ENCODE measurements at places on chromosomes 7 and 10.

DNA sequence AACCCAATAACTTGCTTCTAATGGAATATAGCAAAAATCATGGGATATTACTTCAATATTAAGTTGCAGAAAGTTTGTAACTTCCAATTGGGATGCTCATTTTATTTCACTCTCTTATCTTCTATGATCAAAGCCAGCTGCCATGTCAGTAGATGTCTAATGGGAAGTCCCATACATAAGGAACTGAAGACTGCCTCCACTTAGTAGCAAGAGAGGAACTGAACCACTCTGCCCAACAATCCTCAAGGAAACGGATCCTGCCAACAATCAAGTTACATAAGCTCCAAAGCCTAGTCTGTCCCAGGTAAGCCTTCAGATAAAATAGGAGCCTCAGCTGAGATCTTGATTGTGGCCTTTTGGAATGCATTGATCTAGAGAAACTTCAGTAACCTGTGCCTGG, 431.5 kb upstream of the PCDH15 start:
- DNase-seq, result no peak

DNA sequence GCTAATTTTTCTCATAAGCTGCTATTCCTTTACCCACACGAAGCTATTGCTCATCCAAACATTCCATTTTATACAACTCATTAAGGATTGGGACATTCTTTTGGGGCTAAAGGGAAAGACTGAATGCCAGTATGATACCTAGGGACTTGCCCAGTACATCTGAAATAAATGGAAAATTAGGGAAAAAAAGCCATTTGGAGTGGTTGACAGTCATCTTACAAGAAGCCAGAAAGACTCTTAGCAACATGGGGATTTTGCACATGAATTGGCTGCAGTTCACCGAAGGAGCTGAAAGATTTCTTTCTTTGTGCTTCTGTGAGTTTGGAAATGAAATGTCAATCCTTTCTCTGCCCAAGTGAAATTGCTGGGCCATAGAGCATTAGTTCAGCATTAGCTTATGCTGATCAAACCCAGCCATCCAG, 43.3 kb upstream of the MTURN start:
- DNase-seq, result no peak

DNA sequence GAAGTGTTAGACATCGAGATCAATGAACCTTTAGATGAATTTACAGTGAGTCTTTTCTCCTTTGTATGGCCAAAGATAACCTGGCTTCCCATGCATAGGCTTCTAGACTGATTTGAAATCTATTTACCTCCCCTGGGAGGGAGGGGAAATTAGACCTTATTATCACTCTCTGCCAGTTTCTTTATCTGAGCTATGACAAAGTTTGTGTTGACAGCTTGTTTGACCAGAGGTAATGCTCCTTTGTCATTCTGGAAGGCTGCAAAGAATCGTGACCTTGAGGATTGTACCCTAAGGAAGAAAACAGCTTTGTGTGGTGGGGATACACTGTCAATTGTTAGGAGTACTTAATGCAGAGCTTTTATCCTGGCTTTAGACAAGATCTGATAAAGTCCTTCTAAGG, 36.4 kb downstream of the RBM33 start:
- no peak for DNase-seq

- DNase-seq, result no peak
Measured at GRCh38 chr10:98916526-98917125, 319.0 kb downstream of the HPSE2 start.

- DNase-seq, result no peak
Measured at GRCh38 chr7:121153995-121154394, 165.5 kb downstream of the CPED1 start.

DNA sequence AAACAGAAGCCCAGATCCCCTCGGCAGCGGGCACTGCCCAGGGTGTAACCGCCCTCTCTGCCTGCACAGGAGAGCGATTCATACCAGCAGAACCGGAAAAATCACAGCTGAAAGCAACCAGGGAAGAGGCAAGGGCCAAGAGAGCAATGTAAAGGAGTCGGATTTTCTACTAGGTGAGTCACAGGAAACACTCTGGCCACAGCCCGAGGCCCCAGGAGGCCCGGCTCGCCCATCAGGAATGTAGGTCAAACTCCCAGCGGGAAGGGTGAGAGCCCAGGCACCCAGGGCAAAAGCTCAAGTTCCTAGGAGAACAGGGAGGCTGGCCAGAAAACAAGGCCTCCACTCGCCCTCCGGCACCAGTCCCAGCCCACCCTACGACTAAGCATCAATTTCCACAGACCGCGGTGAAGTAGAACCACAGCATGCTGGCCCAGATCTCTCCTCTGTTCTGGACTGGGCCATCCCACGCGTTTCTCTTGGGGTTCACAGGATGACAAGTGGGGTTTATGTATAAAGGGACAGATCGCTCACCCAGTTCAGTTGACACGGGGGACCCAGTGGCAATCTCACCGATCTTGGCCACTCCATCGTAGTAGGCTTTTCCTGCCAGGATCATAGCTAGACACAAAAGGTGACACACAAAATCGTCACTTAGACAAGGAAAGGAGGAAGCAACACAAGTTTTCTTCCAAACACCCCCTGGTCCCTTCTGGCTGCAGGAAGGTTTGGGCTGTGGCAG, 46.2 kb downstream of the BAIAP2L1 start:
- no peak for DNase-seq

DNA sequence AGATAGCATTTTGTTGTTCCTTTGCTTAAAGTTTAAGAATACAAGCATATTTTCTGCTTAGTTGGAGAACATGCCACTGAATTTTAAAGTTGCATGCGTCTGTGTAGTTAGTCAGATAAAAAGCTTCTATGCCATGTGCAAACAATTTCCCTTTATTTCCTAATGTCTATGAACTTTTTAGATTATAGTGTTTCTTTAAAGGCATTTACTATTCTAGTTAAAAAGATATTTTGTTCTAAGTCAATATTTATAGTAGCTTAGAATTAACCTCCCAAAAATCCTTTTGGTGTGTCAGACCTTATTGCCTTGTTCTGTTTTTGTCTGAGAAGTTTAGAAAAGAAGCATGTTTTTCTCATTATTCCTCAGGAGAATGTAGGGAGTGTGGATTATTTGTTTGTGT, 99.0 kb upstream of the GATA3 start:
- no peak for DNase-seq

GRCh38 chr7:121945480-121946236, 72.7 kb downstream of the PTPRZ1 start:
- no peak for DNase-seq

DNA sequence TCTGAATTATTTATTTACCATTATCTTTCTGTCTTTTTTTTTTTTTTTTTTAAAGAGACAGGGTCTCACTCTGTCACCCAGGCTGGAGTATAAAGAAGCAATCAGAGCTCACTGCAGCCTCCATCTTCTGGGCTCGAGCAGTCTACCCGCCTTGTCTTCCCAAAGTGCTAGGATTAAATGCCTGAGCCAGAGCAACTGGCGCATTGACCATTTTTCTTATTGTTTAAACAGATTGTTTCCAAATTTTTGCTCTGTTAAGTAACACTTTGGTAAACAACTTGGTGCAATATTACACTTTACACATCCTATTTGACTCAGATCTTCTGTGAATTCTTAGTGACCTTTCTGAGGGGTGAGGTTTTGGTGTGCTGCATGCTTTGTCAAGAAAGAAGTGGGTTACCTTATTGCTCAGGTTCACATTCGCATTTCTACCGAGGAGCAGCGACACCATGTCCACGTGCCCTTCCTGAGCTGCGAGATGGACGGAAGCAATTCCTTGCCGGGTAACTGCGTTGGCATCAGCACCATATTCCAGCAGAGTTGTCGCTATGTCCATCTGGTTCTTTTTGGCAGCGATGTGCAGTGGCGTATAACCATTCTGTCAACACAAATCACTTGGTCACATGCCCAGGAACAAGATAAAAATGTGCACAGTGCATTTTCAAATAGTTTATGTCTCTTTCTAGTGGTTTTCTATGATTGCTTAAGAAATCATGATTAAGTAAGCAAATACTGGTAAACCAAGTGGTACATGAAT, 203.2 kb downstream of the ANK3 start:
- DNase-seq, result no peak

DNA sequence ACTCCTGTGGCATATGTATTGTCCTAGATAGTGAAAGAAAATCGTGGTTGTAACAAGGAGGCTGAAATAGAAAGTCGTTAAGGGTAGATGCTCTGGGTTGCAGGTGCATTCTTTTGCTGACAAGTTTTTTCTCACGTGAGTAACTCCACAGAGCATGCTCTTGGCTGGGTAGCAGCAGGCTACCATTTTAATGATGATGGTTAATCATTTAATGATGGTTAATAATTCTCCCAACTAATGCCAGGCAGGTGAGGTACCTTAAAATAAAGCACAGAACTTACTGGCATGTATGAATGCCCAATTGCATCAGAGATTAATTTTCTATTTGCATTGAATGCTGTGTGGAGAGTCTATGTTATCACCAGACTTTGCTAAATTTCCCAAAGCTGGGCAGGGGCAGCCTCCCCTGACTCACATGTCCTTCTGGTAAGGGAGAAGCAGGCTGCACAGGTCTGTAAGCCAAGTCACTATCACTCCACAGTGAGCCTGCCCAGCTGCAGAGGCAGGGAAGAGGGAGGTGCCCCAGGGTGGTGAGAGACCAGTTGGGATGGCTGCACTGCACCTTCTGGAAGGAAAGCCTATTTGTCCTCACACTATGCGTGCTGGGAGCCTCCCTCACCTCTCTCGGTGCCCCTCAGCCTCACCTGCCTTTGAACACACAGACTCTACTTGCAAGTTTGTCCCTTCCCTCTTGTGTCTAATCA, 287.0 kb upstream of the IGFBP3 start:
- no peak for DNase-seq

DNA sequence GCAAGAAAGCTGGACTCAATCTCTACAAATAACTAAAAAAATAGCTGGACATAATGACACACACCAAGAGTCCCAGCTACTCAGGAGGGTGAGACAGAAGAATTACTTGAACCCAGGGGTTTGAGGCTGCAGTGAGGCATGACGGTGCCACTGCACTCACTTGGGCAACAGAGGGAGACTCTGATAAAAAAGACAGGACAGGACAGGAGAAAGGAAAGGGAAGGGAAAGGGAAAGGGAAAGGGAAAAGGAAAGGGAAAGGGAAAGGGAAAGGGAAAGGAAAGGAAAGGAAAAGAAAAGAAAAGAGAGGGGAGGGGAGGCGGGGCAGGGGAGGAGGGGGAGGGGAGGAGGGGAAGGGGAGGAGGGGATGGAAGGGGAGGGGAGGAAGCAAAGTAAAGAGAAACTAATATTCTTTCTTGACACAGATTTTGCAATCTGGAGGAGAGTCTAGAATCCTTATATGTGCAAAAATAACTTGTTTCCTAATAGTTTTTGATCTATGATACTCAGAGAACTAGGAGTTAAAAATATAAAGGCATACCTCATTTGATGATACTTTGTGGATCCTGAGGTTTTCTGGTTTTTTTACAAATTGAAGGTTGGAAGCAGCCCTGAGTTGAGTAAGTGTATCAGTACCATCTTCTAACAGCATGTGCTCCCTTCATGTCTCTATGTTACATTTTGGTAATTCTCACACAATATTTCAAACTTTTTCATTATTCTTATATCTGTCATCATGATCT, 8.0 kb downstream of the SAR1A start:
- DNase-seq, result no peak

- no peak for DNase-seq
Measured at GRCh38 chr10:117259279-117259678, 18.4 kb downstream of the SLC18A2 start.

DNA sequence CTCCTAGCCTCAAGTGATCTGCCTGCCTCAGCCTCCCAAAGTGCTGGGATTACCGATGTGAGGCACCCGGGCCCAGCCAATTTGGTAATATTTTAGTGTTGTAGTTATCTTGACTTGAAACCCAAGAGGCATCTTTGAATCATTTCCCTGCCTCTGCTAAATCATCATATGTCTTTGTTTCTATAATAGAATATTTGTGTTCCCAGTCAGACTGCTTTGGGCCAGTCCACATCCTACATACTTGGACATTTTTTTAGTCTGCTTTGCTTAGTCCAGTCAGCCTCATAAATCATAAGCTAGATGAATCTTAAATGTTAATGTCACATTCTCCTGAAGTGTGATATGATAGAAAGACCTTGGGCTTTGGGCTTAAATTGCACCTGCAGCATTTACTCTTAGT, 5.9 kb downstream of the STAM start:
- no peak for DNase-seq

GRCh38 chr10:44466236-44466635, 81.3 kb upstream of the CXCL12 start:
- no peak for DNase-seq

DNA sequence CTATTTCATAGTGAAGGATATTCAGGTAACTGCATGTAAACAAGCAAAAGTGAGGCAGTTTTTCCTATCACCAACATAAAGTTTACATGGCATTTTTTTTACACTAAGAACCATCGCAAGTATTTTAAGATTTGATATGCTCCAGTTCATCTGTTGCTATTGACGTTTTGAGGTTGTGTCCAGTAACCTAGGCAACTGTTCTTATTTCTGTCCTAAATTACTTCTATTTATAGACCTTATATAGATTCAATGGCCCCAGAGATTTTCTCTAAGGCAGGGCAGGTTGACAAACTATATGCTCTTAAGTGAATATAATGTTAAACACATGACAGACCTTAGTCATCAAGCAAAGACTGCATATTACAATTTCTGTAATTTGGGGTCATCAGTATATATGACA, 830.2 kb upstream of the LRRTM3 start:
- DNase-seq, result no peak

- DNase-seq, result no peak
Measured at GRCh38 chr10:114356751-114357514, 47.4 kb downstream of the AFAP1L2 start.

GRCh38 chr7:4084271-4084670, 597.8 kb upstream of the FOXK1 start:
- no peak for DNase-seq

DNA sequence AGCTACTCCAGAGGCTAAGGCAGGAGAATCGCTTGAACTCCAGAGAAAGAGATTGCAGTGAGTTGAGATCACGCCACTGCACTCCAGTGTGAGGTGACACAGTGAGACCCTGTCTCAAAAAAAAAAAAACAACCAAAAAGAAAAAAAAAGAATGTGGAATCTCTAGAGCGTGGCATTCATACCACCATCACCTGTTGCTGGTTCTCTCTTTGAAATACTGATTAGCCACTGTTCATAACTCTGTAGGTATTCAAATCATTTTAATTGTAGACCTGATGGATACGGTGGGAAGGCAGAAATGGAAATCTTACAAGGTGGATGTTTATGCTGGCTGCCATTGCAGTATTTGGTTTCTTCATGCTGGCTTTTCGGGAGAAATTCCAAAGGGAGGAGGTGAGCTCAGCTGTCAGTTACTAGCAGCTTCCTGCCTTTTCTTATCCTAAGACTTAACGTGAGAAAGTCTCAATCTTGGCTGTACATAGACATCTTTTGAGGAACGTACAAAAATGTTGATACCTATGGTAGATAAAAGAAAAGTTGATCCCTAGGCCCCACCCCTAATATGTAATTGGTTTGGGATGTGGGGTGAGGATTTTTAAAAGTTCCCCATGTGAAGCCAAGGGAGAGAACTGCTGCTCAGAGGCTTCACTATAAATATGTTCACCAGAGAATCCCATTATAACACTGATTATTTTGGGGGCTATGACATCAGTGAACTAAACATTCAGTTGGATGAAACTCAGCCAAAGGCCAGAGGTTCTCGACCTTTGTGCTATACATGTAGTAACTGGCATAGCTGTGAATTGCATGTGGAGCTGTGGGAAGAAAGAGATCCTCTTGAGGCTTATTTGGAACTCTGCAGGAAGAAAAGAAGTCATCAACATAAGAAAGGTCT, 26.9 kb upstream of the MKLN1 start:
- peak; percentile 29 for DNase-seq

All from neural progenitor cell (in vitro differentiated cells).